ENCODE measurements at places on chromosomes 2 and 18. TPM values are rescaled to one million over a fixed set of nuclear protein-coding genes. Genes with fewer than 3 reads are reported as not detected.

Gene SLC19A3
- 0.09 TPM for polyA plus RNA-seq

Gene GREB1
- 0.03 TPM for polyA plus RNA-seq

Gene DPP4
- 0.43 TPM for polyA plus RNA-seq

Gene XPO1
- 47.0 TPM for polyA plus RNA-seq

Gene OSR1
- 0.18 TPM for polyA plus RNA-seq

Measured in foreskin keratinocyte (primary cell).